Endodermal cell (in vitro differentiated cells): ENCODE measurements at places on chromosomes 1 and 21. TPM values are rescaled to one million over a fixed set of nuclear protein-coding genes. Genes with fewer than 3 reads are reported as not detected.

DNA sequence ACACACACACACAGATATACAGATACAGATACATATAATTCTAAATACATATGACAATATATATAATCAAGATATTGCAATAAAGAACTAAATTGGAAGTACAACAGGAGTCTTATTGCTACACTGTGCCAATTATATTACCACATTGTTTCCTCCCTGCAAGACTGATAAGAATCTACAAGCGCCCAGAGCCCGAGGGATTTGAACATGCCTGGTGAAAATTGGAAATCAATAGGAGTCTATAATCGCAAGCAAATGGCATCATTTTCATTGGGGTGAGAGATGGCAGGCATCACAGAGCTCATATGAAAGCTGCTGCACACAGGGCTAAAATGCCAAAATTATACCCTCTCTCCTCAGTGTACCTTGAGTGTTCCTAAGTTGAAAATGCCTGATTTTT lies 152.9 kb upstream of the PTBP2 start:
- no peak for DNase-seq

GRCh38 chr21:32719085-32719484 lies 8.7 kb downstream of the SYNJ1 start:
- DNase-seq: no peak

GRCh38 chr1:163561580-163562295 lies 240.0 kb downstream of the NUF2 start:
- DNase-seq: peak; percentile 79

DNA sequence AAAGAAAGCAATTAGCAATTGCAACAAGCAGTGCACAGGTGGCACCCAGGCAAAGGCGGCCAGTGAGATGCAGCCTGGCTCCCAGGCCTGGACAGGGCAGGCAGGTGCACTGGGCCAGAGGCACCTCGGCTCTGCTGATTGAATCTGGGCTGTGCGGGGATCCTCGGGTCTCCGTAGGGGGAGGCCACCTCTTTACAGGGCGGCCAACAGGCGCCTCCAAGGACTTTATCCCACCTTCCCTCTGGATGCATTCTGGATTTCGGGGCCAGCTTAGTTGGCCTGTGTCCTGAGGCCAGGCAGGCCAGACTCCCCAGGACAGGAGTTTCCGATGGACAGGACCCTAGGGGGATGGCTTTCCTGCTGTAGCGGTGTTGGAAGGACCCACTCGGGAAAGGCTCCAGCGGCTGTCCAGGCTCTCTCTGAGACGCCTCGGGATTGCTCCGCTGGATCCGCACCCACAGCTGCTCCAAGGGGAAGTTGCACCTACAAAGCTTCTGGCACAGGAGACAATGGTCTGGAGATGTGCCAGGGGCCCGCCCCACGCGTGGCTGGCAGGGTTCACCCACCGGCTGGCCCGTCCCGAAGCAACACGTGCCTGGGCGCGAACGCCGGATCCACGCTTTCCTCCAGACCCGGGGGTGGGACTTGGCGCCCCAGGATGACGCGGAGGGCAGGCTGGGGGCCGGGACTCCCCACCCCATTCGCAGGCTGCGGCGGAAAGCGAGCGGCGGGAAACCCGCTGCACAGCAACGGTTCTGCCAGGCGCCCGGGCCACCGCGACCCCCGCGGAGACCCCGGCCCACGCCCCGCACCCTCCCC lies 810 bp downstream of the SLC19A1 start:
- DNase-seq: peak; percentile 54

DNA sequence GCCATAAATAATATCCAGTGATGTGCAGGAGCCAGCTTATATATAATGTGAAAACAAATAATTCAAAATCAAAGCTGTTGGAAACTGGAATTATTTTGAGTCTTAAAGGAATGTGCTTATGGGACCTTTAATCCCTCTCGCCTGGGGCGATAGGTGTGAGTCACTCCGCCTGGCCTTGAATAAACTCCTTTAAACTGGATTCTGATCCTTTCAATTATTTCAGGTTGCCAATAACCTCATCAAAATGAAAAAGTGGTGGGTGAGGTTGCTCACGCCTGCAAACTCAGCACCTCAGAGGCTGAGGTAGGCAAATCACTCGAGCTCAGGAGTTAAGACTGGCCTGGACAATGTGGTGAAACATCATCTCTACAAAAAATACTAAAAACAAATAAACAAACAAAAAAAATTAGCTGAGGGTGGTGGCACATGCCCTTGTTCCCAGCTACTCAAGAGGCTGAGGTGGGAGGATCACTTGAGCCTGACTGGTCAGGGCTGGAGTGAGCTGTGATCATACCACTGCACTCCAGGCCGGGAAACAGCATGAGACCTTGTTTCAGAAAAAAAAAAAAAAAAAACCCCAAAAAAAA lies 11.4 kb upstream of the SLC2A5 start:
- no peak for DNase-seq

GRCh38 chr1:41795205-41795762 lies 123.4 kb downstream of the HIVEP3 start:
- no peak for DNase-seq

DNA sequence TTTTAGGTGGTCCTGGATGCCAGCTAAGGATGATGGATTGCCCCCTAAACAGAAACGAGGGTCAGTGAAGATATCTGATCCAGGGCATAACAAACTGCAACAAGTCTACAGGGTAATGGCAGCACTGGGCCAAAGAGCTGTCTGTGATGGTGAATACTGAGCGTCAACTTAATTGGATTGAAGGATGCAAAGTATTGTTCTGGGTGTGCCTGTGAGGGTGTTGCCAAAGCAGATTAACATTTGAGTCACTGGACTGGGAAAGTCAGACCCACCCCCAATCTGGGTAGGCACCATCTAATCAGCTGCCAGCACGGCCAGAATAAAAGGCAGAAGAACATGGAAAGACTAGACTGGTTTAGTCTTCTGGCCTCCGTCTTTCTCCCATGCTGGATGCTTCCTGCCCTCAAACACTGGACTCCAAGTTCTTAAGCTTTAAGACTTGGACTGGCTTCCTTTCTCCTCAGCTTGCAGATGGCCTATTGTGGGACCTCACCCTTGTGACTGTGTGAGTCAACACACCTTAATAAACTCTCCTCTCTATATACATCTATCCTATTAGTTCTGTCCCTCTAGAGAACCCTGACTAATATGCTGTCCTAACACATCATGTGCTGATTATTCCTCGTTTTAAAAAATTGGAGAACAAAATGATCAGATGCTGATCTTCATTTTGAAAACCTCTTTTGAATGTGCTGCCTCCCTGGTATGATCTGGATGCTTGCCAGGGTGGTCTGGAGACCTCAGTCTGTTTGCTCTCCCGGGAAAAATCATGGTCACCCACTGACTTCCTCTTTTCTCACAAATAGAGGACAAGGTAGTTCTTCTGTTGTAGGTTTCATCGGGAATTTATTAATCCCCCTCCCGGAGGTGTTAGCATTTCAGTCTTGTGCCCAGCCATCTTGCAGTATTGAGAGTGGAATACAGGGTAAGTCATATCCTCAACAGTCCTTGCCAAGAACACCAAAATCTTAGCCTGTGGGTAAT lies 234.7 kb downstream of the SETD4 start:
- no peak for DNase-seq

DNA sequence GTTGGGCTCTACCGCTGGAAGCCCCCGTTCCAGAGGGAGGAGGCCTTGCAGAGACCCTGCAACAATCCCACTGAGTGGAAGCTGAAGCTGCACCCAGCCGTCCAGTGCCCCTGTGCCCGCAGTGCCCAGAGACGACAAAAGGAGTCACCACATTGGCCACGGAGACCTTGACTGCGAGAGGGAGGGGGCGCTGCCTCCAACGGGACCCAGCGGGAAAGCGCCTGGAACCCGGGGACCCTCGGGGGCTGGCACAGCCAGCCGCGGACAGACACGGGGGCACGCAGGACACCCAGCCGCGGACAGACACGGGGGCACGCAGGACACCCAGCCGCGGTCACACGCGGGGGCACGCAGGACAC lies 22.5 kb downstream of the CFAP74 start:
- DNase-seq: no peak

- no peak for DNase-seq
These were observed 7.9 kb downstream of the TIAM1 start for GRCh38 chr21:31335957-31336738.

GRCh38 chr1:89890085-89890752 lies 69.4 kb downstream of the LRRC8D start:
- no peak for DNase-seq

DNA sequence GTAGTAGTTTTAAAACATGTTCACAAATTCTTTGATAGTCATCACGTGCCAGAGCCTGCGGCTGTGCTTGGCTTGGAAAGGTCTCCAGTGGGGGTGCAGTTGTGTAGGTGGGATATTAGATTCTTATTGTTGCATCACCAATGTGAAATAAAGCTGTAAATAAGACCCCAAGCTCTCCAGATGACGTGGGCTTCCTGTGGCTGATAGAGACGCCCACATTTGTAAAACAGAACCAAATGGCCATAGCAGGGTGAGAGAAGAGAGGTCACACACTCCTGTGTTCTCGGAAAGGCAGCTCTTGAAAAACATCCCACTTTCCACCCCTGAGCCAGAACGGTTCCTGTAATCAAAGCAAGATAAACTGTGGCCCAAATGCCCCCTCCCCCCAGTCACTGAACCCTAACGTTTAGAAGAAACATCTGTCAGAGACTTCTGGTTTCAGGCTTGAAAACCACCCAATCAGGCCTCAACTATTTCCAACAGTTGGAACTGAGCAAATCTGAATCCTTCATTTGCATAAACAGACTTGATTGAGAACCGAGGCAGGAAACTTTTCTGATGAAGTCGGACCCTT lies 6.6 kb upstream of the NTPCR start:
- no peak for DNase-seq

DNA sequence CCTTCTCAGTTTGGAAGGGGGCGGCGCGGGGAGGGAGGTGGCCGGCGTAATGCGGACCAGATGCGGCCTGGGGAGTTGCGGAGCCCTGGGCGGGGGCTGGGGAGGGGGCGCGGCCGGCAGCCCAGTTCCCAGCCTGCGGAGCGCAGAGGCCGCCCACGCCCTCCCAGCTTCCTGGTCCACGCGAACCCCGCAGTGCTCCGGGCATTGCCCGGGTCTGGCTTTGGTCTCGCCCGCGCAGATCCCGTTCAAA lies 695 bp downstream of the DMBX1 start:
- no peak for DNase-seq

GRCh38 chr1:153357076-153357852 lies 390 bp upstream of the S100A9 start:
- peak; percentile 42 for DNase-seq

- no peak for DNase-seq
These were observed 1.9 kb upstream of the ID3 start for GRCh38 chr1:23561076-23561812.

DNA sequence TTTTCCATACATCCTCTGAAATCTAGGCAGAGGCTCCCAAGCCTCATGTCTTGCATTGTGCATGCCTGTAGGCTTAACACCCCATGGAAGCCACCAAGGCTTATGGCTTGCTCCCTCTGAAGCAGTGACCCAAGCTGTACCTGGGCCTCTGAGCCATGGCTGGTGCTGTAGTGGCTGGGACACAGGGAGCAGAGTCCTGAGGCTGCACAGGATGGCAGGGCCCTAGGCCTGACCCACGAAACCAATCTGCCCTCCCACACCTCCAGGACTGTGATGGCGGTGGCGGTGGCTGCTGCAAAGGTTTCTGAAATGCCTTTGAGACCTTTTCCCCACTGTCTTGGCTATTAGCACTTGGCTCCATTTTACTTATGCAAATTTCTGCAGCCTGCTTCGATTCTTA lies 429.5 kb downstream of the NPHP4 start:
- no peak for DNase-seq

DNA sequence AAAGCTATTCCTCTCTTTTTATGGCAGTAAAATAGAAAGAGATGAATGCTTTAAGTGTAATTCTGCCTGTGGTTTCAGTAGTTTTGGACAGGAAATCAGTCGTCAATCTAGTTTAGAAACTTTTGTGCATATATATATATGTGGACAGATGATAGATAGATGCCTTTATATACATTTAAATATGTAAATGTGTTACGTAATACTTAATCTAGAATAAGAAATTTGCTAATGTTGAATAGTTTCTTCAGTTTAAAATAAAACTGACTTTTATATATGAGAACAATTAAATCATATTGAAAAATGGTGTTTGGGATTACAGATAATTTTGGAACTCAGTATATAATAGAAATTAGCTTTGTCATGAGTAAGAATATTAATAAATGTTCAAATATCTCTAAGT lies 1165.7 kb upstream of the NCAM2 start:
- no peak for DNase-seq

DNA sequence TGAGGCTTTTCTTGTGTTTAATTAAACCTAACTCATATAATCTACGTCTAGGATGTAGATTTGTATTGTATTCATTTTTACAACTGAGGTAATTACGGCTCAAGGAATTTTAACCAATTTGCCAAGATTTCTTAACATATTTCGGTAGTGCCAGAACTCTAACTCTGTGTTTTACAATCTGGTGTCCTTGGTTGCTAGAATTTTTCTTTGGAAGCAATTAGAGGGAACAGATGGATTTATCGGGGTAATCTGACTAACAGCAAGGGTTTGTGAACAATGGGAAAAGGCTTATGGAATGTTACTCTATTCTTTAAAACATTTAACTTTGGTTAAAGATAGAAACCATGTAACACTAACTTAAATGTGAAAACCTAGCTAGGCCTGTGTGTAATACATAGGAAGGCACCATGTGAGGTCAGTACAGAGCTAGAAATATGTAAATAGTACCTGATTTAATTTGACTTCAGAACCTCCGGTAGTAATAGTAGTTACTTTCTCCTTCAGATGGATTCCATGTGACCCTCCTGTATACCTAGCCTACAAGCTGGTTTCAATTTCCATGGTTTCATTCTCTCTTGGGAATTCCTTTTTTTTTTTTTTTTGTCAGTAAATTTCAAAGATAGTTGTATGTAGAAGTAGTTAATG lies 1.2 kb downstream of the MTF2 start:
- no peak for DNase-seq

- DNase-seq: no peak
These were observed 266.8 kb downstream of the VAV3 start for GRCh38 chr1:107698161-107698560.

DNA sequence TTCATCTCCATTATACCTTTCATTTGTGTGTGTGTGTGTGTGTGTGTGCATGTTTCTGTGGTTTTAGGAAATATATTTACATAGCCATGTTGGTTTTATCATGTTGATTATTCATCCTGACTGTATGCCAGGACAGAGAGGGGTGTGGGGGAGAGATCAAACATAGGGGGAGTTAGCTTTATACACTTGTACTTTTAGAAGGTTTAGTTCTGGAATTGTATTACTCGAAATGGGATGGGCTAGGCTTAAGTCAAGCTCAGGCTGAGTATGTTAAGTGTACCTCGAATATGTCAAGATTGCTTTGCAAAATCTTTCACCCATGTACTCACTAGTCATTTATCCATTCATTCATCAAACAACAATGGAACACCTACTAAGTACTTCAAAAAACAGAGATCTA lies 123.3 kb downstream of the HMCN1 start:
- no peak for DNase-seq

Gene LIN28A
- total RNA-seq: 867 to 923 TPM (median 893 TPM) in 3 replicates

Gene FCGR2B
- total RNA-seq: not detected in 2 replicates

Gene RGS13
- not detected in 2 replicates for total RNA-seq

Gene INAVA
- total RNA-seq: 36.2 to 61.5 TPM (median 58.5 TPM) in 3 replicates

Gene BEND5
- 5.3 to 50.0 TPM (median 6.1 TPM) in 3 replicates for total RNA-seq
